Nephron progenitor cell (in vitro differentiated cells): ENCODE measurements at places on chromosomes 11 and 22.

DNA sequence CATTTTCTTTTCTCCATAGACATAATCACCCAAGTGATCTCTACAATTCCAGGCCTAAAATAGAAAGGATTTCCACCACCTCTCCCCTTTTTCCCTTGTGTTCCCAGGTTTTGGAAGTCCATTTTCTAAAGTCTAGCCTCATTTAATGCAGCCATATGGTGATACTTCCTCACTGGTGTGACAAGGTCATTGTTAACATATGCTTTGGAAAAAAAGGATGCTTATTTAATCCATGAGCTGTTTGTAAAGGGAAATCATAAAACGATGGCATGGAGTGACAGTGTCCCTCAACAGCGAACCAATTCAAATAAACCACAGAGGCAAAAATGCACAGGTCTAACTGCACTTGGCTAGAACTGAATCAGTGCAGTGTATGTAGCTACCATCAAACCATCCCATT, 26.6 kb downstream of the GRIA4 start:
- no peaks in the 10 kb centered on the region for H3K4me1 ChIP-seq
- H3K36me3 ChIP-seq = no peaks in the 10 kb centered on the region
- H3K27me3 ChIP-seq = peaks cover 4% of the 10 kb centered on the region
- no peak for DNase-seq

GRCh38 chr11:71447791-71448256, 369 bp downstream of the DHCR7 start:
- DNase-seq = peak; percentile 81
- H3K4me1 ChIP-seq = peaks cover 57% of the 10 kb centered on the region
- H3K27ac ChIP-seq = peak overlapping the region; percentile 90
- H3K27me3 ChIP-seq = peaks cover 10% of the 10 kb centered on the region

- H3K4me3 ChIP-seq = no peak overlapping the region
- no peak for DNase-seq
- peaks cover 29% of the 10 kb centered on the region for H3K27me3 ChIP-seq
- no peak overlapping the region for H3K27ac ChIP-seq
- no peaks in the 10 kb centered on the region for H3K36me3 ChIP-seq
- peaks cover 27% of the 10 kb centered on the region for H3K4me1 ChIP-seq
Observed at GRCh38 chr11:1867381-1867780, 14.5 kb downstream of the LSP1 start.

DNA sequence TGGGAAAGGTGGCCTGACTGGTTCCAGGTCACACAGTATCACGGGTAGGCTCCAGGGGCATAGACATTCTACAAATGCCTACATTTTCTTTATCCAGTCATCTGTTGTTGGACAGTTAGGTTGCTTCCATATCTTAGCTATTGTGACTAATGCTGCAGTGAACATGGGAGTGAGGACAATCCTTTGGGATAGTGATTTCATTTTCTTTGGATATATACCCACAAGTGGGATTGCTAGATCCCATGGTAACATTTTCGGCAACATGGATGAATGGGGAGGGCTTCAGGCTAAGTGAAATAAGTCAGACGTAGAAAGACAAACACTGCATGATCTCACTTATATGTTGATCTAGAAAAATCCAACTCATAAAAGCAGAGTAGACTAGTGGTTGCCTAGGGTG, 744.3 kb downstream of the NTM start:
- no peak overlapping the region for H3K27ac ChIP-seq
- H3K4me3 ChIP-seq = no peak overlapping the region
- peaks cover 25% of the 10 kb centered on the region for H3K27me3 ChIP-seq

DNA sequence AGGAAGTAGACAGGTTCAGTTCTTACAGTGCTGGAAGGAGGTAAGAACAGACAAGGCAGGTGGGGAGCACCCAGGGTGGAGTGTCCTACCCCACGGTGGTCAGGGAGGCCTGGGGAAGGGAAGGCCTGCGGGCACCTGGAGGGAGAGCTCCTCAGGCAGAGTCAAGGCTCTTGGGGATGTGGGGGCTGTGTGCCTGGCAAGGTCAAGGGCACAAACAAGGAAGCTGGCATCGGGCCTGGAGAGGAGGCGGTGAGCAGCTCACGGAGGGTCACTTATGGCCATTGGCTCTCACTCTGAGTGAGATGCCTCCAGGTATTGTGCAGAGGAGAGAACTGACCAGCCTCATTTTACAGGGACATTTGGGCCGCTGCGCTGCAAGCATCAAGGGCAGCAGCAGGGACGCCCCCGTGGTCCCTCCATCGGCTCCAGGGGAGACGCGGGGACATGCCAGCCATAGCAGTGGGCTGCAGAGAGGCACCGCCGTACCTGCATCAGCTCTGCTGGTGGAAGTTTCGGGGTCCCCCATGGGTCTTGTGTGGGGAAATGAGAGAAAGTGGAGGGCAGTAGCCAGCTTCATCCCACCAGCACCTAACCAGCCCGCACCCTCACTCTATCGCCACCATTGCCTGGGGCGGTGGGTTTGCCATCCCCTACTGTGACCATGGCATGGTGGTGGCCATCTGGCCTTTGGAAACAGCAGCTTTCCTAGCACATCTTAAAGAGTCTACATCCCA, 37.5 kb upstream of the RTL6 start:
- H3K27ac ChIP-seq = no peak overlapping the region
- no peak overlapping the region for H3K4me3 ChIP-seq
- no peak for DNase-seq
- H3K27me3 ChIP-seq = peaks cover 63% of the 10 kb centered on the region
- H3K36me3 ChIP-seq = no peaks in the 10 kb centered on the region
- H3K4me1 ChIP-seq = no peaks in the 10 kb centered on the region

DNA sequence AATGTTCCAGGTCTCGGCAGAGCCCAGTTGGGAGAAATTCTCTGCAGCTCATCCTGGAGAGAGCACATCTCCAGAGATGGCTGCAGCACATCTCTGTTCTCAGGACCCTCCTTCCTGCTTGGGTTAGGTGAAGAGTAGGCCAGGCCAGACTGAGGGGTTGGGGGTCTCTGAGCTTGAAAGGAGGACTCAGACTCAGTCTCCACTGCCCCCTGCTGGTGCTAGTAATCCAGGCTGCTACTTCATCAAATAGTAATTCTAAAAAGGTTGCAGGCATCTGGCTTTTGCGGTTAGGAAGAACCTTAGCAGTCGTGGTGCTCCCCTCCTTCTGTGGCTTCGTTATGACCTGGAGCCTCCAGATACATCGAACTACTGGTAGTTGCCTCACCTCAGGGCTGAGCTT, 9.7 kb downstream of the TUB start:
- no peak overlapping the region for H3K4me3 ChIP-seq
- peaks cover 29% of the 10 kb centered on the region for H3K4me1 ChIP-seq
- H3K36me3 ChIP-seq = peaks cover 5% of the 10 kb centered on the region
- H3K27me3 ChIP-seq = peaks cover 10% of the 10 kb centered on the region
- no peak overlapping the region for H3K27ac ChIP-seq

- no peaks in the 10 kb centered on the region for H3K4me1 ChIP-seq
- no peak overlapping the region for H3K4me3 ChIP-seq
- H3K36me3 ChIP-seq = no peaks in the 10 kb centered on the region
- no peak for DNase-seq
Observed at GRCh38 chr11:101346591-101346990, 217.0 kb upstream of the PGR start.

DNA sequence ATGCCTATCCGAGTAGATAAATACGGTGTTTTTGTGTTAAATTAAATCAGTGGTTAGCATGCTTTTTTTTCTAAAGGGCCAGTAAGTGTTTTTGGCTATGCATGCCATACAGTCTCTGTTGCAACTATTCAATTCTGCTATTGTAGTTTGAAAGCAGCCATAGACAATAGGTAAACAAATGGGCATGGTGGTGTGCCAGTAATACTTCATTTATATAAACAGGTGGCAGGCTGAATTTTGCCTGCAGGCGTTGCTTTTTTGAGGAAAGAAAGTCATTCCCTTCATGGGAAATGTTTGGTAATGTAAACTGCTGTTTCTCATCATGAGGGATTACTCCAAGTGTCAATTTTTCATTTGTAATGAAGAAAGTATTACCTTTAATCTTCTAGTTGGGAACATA, 106.5 kb downstream of the TMEM135 start:
- H3K27ac ChIP-seq = no peak overlapping the region
- H3K36me3 ChIP-seq = peaks cover 14% of the 10 kb centered on the region
- no peaks in the 10 kb centered on the region for H3K4me1 ChIP-seq
- H3K4me3 ChIP-seq = no peak overlapping the region
